Activated CD4-positive, alpha-beta T cell treated with anti-CD3 and anti-CD28 coated beads, Interleukin-10, Interleukin-2, amounts not matched to agents 100 ng/mL and 50 ng/mL, durations not matched to agents 16 hours and 8 hours (primary cell): ENCODE measurements at places on chromosomes 1 and 21.

DNA sequence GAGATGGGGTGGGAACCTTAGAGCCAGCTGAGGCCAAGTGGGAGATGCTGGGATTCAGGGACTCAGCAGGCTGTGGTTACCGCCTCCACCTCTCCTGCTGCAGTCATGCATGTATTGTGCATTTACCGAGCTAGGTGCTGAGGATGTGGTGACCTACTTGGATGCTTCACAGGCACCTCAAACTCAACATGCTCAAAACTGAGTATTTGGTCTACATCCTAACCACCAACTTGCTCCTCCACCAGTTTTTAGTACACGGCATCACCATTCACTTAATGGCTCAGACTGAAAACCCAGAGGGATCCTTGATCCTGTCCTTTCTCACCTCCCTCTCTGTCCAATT lies 5.6 kb downstream of the CHRNB2 start:
- DNase-seq = no peak

DNA sequence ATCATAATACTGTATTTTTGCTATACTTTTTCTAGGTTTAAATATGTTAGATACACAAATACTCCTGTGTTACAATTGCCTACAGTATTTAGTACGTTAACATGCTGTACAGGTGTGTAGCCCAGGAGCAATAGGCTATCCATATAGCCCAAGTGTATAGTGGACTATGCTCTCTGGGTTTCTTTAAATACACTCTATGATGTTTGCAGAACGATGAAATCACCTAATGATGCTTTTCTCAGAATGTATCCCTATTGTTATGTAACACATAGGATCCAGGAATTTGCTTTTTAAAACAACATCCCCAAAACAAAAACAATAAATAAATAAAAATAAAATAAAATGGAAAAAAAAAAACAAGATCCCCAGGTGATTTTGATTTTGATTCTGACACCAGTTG lies 18.1 kb upstream of the RBM15 start:
- DNase-seq = no peak

DNA sequence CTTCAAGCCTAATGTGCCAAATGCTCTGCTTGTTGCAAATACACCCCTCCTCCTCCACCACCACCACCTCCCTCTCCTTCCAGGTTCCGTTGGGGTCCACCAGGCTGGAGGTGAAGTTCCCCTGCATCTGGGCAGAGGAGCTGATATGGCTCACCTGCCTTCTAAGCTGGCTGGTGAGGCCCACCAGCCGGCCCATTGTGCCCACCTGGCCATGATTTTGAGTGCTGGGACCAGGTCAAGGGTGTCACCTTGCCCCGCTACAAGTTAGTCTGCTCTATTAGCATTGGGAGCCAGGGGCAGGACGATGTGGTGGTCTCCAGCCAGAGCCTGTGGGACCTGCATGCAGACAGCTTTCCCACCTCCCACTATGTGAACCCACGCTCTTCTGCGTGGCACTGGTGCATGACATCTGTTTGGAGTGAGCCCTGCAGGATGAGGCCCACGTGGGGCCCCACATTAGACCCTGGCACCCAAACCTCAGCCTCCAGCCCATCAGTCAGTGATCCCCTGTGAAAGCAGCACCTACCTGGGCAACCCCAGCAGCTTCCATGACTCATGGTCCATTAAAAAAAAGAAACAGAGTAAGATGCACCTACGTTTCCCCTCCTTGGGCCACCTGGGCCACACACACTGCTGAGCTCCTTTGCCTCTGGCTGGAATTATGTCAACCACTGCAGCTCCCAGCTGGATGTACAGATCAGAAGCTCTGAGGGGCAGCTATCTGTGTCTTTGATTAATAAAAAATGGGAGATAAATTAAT lies 15.6 kb upstream of the CDCP2 start:
- DNase-seq = no peak

DNA sequence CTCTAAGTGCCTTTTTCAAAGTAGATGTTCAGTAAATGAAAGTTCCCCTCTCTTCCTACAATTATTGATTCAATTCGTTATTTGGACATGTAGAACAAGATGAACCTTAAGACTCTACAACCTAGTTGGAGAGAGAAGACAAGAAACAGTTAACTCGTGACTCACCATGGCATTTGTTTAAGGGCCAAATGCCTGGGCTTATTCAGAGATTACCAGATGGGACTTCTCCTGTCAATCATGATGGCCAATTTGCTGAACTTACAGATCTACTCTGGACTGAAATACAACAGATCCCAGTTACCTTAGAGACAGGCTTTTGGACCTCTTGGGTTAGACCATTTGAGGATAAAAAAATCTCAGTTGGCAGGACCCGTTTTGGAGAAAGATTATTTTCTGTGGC lies 93.5 kb downstream of the C1orf94 start:
- no peak for DNase-seq

GRCh38 chr1:21553116-21553926 lies 44.1 kb downstream of the ALPL start:
- no peak for DNase-seq

DNA sequence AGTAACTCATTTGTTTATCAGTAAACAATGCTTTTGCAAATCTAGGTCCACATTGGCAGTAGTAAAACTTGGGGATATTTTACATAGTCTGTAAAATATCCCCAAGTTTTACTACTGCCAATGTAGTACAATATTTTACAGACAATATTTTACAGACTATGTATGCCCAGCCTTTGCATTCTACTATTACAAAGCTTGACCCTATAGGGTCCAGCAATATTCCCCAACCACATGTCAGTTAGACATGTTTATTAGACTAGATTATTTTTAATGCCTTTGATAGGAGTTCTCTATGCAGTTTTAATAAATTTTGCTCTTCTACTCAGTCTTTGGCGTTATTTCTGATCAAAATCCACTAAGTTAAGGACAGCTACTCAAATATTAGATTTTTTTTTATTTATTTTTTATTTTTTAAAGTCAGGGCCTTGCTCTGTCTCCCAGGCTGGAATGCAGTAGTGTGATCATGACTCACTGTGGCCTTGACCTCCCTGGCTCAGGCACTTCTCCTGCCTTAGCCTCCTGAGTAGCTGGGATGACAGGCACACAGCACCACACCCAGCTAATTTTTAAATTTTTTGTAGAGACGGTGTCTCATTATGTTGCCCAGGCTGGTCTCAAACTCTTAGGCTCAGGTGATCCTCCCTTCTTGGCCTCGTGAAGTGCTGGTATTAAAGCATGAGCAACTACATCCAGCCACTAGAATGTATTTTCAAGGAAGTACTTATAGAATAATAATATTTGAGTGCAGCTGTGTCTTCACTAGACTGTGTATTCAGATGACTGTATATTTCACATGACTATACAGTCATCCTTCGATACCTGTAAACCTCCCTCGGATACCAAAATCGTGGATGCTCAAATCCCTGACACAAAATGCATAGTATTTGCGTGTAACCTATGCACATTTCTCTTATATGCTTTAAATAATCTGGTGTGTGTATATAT lies 19.8 kb downstream of the MIER1 start:
- DNase-seq = no peak

DNA sequence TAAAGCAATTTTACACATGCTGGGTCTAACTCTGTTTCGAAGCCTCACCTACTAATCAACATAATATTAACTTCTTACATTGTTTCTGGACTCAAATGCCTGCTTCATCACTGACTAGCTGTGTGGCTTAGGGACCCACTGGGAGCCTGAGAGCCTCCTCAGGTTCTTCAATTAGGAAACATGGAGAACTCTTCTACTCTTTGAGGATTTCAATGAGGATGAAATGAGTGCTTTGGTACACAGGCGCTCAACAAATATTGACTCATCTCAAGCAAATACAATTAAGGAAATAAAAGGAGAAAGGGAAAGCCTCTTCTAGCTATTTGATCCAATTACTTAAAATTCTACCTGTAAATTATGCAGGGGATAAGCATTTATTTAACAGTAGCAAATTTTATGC lies 84.4 kb upstream of the JAK1 start:
- DNase-seq = no peak

DNA sequence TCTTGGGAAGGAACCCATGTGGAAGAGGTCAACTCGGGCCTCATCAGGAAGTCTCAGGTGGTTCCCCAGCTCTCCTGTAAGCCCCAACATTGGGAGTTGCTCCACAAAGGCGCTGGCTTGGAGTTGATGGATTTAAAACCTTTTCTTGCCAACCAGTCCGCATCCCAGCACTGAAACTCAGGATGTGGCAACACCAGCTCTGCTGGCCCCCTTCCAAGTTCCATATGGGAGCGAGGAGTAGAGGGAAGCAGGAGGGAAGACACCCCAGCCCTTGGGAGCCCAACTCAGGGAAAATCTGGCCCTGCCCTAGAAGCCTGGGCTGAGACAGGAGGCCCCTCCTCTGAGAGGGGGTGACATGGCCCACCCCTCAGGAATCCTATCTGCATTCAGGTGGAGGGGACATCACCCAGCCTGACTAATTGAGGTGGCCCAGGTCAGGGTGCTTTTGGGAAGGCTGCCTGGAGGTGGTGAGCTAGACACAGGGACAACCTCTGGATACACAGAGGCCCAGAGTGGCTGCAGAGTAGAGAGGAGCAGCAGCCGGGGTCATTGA lies 33.1 kb upstream of the DMBX1 start:
- DNase-seq = no peak

DNA sequence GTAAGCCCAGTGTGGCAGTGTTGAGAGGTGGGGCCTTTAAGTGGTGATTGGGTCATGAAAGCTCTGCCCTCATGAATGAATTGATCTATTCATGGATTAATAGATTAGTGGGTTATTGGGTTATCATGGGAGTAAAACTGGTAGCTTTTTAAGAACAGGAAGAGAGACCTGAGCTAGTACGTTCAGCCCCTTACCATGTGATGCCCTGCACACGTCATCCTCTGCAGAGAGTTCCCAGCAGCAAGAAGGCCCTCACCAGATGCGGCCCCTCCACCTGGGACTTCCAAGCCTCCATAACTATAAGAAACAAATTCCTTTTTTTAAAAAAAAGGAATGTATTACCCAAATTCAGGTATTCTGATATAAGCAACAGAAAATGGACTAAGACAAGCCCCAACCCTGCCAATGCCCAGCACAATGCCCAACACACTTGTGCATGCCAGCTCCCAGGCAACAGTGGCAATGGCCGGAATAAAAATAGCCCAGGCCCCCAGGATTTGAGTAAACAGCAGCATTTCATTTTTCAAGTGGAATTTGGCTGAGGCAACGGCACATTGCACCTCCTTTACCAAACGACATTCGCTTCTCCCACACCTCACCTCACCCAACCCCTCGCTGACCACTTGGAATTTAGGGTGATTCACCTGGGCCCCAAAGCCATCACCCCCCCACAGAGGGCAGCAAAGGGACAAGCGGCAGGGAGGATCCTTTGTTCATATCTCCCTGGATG lies 215.9 kb downstream of the TOMM20 start:
- DNase-seq = no peak

DNA sequence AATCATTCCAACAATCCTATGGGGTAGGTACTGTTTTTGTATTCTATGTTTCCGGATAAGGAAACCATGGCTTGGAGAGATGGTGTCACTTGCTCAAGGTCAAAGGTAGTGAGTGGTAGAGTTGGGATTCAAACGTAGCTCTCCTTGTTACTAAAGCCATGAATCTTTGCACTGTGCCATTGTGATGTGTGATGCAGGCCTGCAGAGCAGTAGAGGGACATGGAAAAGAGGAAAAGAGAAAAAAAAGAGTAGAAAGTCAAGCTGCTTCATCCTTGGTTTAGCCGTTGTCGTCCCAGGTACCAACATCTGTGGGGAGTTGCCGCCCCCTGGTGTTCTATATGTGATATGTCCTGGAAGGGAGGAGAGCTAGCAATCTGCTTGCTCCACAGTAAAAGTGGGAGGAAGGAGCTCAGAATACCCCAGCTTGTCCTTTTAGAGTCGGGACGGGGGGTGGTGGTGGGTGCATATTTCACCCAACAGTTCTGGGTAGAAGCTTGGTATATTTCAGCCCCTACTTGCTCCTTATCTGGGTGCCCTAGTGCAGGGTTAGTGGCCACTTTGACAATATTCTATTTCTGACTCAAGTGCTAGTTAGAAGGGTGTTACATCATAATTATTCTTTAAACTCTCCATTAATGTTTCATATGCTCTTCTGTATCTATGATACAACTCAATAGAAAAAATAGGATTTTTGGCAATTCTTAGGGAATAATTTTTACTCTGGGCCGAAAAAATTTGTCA lies 98.4 kb downstream of the EBNA1BP2 start:
- peak; percentile 82 for DNase-seq

DNA sequence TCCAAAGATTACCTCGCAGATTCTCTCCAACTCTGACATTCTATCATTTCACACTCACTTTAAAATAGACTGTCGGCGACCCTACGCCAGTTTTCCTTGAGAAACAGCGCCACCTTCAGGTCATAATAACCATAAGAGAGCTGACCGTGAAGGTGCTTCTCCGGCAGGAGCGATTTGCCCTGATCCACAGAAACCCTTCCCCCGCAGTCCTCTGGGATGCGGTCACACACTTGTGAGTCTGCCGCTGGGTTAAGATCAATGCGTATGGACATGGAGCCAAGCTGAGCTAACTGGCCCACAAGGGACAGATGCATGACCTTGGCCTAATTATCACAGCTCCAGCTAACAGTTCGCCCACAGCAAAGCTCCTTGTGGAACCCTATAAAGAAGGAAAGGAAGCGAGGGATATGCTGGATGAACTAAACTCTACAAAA lies 32.8 kb upstream of the IFNAR2 start:
- peak; percentile 67 for DNase-seq

DNA sequence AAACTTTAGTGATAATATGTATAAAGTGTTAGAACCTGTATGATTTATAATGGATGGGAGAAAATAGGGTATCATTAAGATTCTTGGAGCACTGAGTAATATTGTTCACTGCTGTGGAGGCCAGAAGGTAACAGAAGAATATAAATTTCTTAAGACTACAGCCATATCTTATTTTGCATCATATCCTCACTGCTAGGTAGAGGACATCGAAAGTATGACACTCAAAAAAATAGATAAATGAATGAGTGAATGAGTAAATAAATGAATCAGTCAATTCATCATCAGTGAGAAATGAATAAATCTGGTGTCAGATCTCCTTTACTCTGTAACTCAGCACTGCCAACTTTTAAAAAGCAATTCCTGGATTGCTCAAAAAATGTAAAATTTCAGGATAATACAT lies 33.2 kb downstream of the RGS13 start:
- DNase-seq = no peak

DNA sequence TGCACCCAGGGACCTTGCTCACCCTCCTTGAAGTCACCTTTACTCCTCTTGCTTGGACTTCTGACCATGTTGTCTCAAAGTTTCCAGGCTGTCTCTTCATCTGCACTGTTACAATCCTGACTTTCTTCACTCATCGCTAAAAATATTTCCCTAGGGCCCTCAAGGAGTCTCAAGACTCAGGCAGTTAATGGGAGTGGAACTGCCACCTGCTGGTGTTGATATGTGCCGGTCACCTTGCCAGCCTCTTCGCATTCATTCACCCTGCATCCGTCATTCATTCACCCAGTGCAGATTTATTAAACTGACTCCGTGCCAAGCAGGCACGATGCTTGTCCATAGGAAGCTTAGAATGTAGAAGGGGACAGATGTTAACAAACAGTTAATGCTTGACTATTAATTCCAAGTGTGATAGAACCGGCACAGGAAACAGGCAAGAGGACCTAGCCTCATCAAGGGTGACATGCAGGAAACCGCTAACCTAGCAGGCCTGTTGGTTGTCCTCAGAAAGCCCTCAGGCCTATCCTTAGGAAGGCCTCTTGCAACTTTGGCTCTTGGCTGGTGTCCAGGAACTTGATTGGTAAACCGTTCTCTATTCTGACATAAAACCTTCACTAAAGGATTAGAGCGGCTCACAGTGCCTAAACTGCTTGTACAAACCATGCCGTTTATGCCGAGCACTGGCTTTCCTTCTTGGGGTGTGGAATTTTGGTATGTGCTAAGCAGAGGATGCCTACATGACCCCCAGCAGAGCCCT lies 342.2 kb downstream of the CAMTA1 start:
- no peak for DNase-seq
